Astrocyte of the cerebellum (primary cell): ENCODE measurements at places on chromosomes 5 and 9.

- DNase-seq, result no peak
These were observed at the start of gene P4HA2 for GRCh38 chr5:132227485-132228240. P4HA2 (minus strand) TSS chr5:132227853; CDS start chr5:132218626, 9,227 bp downstream.

GRCh38 chr9:20791682-20792081 is 107.6 kb downstream of the FOCAD start:
- DNase-seq, result no peak

DNA sequence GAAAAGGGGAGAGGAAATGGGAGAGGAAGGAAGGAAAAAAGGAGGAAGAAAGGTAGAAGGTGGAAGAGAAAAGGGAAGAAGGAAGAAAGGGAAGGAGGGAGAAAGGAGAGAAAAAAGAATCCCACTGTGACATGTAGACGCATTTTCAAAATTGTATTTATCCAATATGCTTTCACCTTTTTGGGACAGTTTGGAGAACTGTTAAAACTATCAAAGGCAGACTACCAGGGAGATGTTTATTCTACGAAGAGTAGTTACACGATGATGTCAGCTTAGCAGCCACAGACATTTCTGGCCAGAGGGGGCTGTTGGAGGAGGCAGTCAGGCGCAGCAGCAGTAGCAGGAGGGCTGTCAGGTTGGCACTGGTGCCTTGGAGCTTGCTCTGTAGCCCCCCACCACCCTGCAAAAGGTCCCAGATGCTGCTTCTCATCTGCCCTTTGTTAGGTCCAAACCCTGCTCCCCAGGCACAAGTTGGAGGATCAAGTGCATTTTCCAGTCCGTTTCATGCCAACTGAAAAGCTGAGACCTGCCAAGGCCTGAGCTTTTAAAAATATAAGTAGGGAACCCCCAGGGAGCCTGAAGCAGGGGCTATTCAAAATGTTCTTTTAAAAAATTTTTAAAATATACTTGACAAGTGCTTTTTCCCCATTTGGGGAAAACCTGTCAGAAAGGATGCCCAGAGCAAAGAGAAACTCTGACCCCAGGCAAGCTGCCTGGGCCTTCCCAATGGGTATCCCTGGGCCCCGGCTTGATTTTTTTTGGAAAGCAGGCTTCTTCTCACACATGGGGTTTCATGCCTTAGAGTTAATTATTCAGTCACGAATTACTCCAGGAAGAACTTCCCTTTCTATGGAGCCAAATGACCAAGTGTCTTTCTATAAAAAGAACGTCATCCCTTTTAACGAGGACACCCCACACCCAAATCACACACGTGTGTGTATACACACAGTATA is 203.3 kb downstream of the SLIT3 start:
- DNase-seq, result no peak

DNA sequence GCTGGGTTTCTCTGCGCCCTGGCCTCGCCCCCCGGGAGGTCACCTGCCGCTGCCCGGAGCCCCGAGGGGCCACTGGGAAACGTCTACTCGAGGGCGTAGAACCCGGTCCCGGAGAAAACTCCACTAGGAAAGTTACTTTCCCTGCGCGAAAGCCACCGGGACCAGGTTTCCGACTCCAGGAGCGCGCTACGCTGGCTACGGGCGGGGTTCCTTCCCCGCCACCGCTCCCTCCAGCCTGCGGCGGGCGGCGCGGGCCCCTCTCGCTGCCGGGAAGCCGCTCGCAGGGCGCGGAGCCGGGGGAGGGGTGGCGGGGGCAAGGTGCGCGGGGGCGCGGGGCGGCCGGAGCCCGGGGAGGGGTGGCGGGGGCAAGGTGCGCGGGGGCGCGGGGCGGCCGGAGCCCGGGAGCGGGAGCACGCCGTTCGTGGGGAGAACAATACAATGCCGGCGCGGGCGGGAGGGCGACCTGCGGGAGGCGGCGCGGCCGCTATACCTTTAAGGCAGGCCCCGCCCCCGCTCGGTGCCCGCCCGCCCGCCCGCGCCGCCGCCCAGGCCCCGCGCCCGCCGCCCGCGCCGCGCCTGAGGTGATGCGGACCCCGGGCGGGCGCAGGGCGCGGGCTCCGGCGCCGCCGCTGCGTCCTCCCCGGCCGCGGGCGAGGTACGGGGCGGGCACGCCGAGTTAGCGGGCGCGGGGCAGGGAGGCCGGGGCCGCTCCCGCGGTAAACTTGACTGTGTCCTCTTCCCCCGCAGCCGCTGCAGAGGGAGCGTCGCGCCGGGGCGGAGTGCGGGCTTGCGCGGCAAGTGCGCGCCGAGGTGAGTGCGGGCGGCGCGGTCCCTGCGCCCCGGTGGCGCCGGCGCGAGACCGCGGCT is 278.1 kb downstream of the AOPEP start:
- DNase-seq, result no peak

DNA sequence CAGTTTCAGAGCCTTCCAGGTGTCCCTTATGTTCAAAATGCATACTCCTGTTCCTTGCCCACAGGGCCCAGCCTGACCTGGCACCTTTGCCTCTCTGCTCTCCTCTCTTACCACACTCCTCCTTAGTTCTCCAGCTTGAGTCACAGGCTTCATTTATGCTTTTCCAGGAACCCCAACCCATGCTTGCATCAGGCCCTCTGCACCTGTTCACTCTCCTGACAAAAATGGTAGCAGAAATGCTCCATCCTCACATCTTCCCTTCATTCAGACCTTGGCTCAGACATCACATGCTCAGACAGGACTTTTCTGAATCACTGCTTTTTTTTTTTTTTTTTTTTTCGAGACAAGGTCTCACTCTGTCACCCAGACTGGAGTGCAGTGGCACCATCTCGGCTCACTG is 15.1 kb upstream of the RNF145 start:
- DNase-seq, result no peak

GRCh38 chr9:110007477-110008270 is 200.3 kb downstream of the C9orf152 start:
- no peak for DNase-seq

GRCh38 chr9:32728181-32728580 is 55.2 kb upstream of the TMEM215 start:
- no peak for DNase-seq

DNA sequence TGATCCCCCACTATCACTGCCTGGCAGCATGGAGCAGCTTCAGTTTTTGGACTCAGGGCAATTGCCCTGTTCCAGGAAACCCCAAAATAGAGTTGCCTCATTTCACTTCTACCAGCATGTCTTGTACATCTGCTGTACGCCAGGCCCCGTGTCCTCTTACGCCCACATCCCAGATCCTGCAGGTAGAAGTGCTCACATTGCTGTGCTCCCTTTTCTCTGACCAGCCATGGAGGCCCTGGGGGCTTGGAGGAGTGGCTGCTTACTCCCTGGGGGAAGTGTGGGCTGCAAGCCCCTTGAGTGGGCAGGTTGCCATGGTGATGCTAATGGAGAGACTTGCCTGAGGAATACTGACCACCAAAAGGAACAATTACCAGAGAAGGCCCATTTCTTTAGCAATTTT is 55.6 kb upstream of the KCNIP1 start:
- no peak for DNase-seq

DNA sequence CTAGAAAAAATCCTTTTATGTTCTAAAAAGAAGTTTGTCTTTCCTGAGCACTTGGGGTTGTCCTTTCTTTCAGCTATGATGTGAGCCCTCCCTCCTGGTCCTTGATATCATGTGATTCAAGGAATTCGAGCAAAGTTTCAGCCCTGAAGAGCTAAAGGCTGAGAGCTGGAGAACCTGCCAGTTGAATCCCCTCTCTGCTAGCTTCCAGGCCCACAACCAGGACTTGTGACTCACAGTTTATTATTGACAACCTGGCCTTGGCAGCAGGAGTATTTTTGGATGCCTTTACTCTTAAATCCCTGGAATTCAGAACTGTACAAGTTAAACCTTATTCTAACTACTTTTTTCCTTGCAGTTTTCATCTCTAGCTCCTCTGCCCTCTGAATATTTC is 182.8 kb downstream of the SPOCK1 start:
- DNase-seq, result peak; percentile 40

DNA sequence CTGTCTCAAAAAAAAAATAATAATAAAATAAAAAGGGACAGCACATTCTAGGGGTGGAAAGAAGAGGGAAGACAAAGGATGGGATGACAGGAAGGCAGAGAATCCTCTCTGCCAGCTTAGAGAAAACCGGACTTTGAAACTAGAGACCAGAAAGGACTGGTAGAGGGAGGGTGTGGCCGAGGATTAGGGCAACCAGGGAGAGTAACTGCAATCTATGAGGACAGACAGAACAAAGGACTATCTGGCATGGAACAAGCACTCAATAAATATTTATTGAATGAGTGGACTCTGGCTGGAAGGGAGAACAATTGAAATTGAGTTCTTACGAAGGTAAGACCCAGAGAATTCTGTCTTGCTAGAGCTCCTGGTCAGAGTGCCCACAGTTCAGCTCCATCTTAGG is 2.4 kb downstream of the GBA2 start:
- no peak for DNase-seq

GRCh38 chr5:113526421-113526820 is 12.9 kb downstream of the YTHDC2 start:
- no peak for DNase-seq

- DNase-seq, result peak; percentile 44
These were observed 409.5 kb downstream of the PDE4D start for GRCh38 chr5:59483971-59484472.

DNA sequence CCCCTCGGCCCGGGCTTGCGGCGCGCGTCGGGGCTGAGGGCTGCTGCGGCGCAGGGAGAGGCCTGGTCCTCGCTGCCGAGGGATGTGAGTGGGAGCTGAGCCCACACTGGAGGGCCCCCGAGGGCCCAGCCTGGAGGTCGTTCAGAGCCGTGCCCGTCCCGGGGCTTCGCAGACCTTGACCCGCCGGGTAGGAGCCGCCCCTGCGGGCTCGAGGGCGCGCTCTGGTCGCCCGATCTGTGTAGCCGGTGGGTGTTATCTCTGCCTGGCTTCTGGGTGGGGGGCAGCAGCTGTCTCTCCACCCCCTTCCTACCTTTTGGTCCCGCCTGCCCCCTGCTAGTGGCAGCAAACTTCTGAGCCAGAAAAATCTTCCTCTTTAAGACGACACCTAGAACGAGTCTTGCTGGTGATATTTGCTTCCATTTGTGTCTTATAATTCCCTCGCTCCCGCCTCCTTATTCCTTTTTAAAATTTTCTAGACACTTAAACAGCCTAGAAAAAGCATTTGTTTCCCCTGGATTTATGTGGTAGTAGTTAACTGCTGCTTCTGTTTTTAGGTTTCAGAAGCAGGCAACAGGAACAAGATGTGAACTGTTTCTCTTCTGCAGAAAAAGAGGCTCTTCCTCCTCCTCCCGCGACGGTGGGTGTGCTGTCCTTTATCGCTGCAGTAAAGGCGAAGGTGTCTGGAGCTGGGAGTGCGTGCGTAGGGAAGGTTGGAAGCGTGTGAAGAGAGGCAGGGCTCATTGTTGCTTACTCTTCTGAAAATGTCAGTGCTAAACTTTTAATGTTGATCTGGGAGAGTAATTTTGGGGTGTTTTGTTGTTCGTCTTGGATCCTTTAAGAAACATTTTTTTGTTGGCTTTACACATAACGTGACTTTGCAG is 554 bp downstream of the JAK2 start:
- no peak for DNase-seq

- DNase-seq, result no peak
These were observed 349.6 kb upstream of the IRX2 start for GRCh38 chr5:3100921-3101551.

GRCh38 chr5:119332208-119332607 is 23.6 kb upstream of the TNFAIP8 start:
- DNase-seq, result no peak

DNA sequence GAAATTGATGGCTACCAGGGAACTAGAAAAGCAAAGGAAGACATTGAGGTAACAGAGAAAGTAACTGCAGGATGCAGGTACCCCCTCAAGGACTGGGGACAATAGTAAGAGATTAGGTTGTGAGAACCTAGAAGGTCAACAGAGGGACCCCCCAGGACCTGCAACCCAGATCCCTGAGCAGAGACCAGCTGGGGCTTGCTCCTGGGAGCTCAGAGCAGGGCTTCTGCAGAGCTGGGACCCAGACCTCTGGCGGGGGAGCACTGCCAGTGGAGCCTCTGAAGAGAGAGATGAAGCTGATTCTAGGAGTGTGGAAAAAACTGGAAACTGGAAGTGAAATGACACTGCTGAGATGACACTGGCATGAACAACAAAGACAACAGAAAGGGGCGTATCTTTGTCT is 17.2 kb downstream of the MORN5 start:
- no peak for DNase-seq

DNA sequence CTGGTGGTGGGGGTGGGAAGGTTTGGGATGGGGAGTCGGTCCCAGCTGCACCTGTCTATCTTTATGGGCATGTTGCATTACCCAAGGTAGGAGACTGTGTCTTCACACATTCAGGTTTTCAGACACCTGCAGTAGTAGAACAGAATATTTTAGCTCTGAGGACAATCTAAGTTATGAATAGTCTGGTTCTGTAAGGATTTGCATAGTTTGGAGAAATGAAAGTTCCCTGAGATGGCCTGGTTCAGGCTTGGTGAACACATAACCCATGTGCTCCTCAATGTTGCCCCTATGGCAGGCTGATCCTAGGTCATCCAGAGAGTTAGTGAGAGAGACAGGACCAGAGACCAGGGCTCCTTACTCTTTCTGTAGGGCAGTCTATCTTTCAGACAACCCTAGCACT is 20.7 kb downstream of the TNFSF8 start:
- no peak for DNase-seq

- DNase-seq, result no peak
These were observed 16.8 kb downstream of the SKP2 start for GRCh38 chr5:36168737-36169136.

- no peak for DNase-seq
These were observed 21.3 kb upstream of the MEGF9 start for GRCh38 chr9:120735415-120736126.

DNA sequence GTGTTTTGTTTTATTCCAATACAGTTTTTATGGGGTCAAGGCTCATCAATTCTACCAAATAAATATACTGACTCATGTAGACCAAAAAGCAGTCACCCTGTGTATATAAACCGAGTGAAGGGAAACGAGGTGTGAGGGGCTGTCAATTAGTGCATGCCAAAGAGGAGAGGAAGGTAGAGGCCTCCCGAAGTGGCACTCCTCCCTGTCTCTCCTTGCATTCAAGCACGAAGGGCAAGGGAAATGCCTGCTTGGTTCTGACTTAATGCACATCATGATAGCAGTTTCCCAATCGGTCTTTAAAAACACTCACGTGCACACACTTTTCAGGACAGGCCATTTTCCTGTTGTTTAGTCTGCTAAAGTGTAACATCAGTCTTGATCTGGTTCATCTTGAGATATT is 125.6 kb upstream of the SLCO6A1 start:
- DNase-seq, result no peak
